Stimulated activated CD4-positive, alpha-beta T cell treated with anti-CD3 and anti-CD28 coated beads, Interleukin-15, amount 100 ng/mL, for 1 hour (primary cell): ENCODE measurements at places on chromosomes 4 and X.

DNA sequence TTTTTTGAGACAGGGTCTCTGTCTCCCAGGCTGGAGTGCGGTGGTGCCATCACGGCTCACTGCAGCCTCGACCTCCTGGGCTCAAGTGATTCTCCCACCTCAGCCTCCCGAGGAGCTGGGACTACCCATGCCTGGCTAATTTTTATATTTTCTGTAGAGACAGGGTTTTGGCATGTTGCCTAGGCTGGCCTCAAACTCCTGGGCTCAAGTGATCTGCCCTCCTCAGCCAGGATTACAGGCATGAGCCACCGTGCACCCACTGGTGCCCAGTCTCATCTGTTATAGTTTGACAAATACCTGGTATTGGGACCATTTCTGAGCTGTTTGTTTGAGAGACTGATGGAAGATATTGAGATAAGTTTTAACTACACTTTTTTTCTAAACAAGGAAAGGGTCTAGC is 57.5 kb upstream of the SMIM10 start:
- DNase-seq: no peak

DNA sequence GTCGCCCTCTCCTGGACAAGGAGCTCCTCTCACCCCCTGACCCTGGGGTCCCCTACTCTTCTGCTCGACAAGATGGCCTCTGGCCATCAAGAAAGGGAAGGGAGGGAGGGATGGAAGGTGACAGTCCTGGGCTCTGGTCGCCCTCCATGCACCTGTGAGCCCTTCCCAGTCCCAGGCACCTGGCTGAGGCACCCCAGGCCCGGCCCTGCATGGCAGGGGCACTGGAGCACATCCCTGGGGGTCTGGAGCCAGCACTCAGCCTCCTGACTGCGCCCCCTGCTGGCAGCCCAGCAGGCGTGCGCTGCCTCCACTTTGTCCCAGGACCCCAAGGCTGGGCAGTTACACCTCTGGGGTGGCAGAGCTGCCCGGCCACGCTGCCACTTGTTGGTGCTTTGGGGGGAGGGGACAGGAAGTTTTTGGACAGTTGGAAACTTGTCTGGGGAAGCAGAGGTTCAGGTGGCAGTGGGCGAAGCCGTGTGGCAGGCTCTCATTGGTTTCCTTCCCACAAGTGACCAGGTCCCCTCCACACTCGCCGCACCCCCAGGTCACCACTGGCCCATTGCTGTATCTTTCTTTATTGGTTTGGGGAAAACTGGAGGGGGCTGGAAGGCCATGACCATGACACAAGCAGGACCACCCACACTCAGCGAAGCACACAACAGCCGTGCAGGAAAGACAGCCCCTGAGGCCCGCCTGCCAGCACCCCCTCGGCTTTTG is 4.3 kb downstream of the PNCK start:
- DNase-seq: no peak

GRCh38 chrX:34658326-34658725 is 1.2 kb upstream of the TMEM47 start:
- DNase-seq: no peak

- DNase-seq: no peak
Measured at GRCh38 chr4:121454251-121454979, 73.6 kb upstream of the QRFPR start.

DNA sequence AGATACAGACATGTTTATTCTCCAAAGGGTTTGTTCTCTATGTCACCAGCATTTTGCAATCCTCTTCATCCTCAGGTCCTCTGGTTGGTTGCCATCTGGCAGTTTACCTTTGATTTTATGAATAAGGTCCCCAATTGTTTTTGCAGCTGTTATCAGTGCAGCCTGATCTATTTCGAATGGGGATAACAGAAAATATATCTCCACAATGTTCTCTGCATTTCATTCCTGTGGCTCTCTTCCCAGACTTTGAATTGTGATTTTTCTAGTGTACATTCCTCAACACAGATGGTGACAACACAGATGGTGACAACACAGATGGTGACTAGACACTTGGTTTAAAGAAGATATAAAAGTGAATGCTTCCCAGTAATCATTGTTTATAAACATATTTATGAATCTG is 74.1 kb downstream of the FBXO8 start:
- no peak for DNase-seq

DNA sequence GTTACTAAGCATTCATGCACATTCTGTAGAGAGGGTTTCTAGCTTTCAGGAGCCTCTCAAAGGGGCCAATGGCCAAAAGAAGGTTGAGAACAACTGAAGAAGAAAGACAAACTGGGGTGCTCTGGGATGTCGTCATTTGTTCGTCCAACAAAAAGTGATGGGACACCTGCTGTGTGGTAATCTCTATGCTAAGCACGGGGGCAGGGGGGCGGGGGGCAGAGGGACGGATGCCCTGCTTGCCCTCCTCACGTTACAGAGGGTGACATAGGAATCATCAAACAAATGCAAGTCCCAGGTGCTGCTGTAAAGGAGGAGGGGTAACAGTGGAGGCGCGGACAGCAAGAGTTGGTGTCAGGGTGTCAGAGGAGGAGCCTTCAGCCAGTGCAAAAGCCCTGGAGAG is 12.8 kb upstream of the CRMP1 start:
- DNase-seq: no peak

GRCh38 chr4:90958256-90958895 is 831.2 kb downstream of the CCSER1 start:
- no peak for DNase-seq

GRCh38 chr4:86876894-86877685 is 15.1 kb downstream of the C4orf36 start:
- no peak for DNase-seq

DNA sequence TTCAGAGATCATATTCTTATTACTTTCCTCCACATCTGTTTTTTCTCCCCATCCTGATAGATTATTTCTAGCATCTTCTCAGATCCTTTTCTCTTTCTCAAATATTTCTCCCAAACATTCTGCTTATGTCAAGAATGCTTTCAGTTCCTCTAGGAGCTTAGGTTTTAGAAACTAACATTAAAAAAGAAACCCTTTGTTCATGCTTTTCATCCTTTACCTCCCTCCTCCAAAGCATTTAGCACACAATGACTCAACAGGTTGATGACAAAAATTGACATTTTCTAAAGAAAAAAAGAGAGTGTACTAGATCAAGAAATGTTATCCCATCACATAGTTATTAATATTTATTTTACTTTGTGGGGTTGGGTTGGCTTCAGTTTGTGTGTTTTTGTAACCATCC is 16.5 kb upstream of the ALB start:
- DNase-seq: no peak
